ENCODE measurements at places on chromosomes 13 and 19. TPM values are rescaled to one million over a fixed set of nuclear protein-coding genes. Genes with fewer than 3 reads are reported as not detected.

GRCh38 chr19:46975011-46975924 lies 44.4 kb upstream of the NPAS1 start:
- DNase-seq = no peak

- DNase-seq = no peak
Observed at GRCh38 chr13:80408270-80408669, 67.3 kb upstream of the SPRY2 start.

The KDELR1 gene
- total RNA-seq = 144 TPM

GRCh38 chr19:313988-314815 lies 23.0 kb upstream of the PLPP2 start:
- DNase-seq = no peak

GRCh38 chr13:24688111-24688510 lies 7.9 kb downstream of the ATP12A start:
- no peak for DNase-seq
